Renal cortical epithelial cell (primary cell): ENCODE measurements at places on chromosomes 13 and 19.

- DNase-seq, result no peak
Observed at GRCh38 chr19:49689133-49690078, at the start of gene ADM5. Gene ADM5, plus strand, starts transcription at chr19:49689594. Its CDS starts 244 bp downstream, at chr19:49689838.

DNA sequence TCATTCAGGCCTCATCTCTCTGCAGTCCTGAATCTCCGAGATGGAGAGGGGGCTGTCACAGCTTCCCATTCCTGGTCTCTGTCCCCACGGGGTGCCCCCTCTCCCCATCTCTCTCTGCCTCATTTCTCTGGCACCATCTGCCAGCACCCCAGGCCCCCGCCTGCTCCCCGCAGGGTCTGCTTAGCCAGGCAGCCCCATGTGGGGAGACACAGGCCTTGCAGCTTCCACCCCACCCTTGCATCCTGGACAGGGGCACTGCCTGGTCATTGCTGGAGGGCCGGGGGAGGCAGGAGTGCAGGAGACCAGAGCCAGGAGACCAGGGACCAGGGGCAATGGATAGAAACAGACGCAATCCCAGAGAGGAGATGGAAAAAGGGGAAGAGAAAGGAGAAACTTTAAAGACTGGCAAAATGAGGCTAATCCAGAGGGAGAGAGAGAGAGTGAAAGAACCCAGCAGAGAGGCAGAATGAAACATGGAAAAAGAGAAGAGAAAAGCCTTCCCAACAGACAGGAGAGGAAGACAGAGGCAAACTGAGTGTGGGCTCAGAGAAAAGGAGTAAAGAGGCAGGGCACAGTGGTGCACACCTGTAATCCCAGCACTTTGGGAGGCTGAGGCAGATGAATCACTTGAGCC is 8.8 kb upstream of the GIPR start:
- DNase-seq, result no peak

- no peak for DNase-seq
Observed at GRCh38 chr19:14333101-14333871, 48.0 kb upstream of the ADGRE5 start.

GRCh38 chr13:109126178-109126577 is 496.8 kb downstream of the MYO16 start:
- DNase-seq, result no peak

GRCh38 chr13:105278943-105279381 is 1256.5 kb downstream of the EFNB2 start:
- peak; percentile 60 for DNase-seq

GRCh38 chr19:10114651-10115391 is 3.3 kb downstream of the P2RY11 start:
- no peak for DNase-seq

- no peak for DNase-seq
Observed at GRCh38 chr19:51433043-51433442, 15.6 kb upstream of the SIGLEC10 start.

GRCh38 chr13:97243915-97244781 is 22.0 kb downstream of the MBNL2 start:
- no peak for DNase-seq

GRCh38 chr13:110328573-110328972 is 21.5 kb downstream of the COL4A2 start:
- DNase-seq, result no peak

- DNase-seq, result peak; percentile 15
Observed at GRCh38 chr19:51552996-51553725, 17.9 kb upstream of the ZNF175 start.

GRCh38 chr19:28977826-28978225 is 235.1 kb downstream of the UQCRFS1 start:
- DNase-seq, result no peak

DNA sequence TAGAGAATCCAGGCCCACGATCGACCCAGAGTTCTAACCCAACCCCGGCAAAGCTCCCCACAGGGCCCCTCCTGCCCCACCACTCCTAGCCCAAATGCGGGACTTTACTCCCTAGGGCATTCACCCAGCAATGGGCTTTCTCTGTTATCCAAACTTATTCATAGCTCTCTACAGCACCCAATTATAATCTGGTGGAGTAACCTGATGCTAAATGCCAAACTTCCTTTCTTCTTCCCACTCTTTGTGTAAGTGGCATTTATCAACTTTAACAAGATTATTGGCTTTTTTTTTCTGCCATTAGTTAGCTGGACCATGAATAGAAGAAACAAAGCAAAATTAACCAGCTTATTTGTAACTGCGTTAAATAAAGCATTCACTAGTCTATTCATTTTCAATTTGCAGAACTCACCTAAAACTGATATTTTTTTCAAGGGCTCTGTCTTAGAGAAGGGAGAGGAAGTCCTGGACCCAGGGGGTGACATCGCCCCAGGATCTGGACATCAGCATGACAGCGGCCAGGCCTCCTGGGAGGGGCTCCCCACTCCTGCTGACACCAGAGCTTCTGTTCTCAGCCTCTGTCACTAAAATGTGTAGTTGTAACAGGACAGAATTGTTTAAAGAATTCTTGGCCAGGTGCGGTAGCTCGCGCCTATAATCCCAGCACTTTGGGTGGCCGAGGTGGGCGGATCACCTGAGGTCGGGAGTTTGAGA is 1.5 kb downstream of the FAM124A start:
- no peak for DNase-seq

- peak; percentile 65 for DNase-seq
Observed at GRCh38 chr13:110882972-110883371, 31.9 kb downstream of the ANKRD10 start.

DNA sequence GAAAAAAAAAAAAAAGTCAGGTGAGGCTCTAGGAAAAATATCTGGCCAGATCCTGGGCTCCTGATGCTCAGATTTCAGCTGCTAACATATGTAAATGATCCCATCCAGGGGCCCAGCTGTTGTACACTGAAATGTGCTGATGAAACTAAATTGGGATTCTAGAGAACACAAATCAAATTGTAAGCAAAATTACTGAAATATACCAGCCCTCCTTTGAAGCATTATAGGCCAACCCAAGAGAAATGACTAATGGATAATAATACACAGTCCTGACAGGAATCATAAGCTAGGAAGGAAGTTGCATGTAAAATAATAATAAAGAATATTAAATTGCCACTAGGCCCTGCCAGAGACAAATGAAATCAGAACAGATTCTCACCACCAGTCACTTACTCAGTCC is 17.8 kb downstream of the KCTD12 start:
- DNase-seq, result no peak

DNA sequence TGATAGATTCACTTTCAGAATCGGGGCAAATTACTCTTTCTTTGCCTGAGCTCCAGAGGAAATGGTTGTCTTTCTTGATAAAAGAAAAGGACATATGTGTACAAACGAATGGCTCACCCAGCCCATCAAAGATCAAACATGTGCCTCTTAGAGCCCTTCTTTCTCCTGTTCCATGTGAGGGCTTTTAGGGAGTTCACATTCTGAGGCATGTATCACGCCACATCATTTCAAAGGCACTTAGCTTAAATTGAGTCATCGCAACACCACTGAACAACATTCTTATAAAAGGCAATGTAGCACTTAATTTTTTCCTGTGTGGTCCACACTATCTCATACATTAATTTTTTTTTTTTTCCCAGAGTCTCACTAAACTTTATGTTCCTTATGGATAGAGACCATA is 521.0 kb downstream of the SUCLA2 start:
- DNase-seq, result peak; percentile 51

DNA sequence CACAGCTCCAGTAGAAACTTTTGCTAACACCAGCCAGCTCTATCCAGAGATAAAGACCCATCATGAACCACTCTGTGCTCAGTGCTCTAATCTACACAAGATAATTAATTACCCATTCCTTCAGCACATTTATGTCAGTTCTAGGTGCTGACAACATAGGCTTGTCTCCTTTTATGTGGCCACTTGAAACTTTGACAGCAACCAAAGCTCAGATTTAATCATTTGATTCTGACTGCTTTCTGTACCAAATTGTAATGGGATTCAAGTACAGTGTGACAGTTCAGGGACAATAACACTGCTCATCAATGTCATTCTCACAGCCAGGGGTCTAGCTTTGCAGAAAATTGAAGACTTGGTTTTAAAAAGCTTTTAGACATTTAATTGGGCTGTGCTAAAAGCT is 266.6 kb downstream of the KCTD12 start:
- DNase-seq, result no peak

GRCh38 chr19:32165141-32165540 is 180.3 kb upstream of the ZNF507 start:
- no peak for DNase-seq

DNA sequence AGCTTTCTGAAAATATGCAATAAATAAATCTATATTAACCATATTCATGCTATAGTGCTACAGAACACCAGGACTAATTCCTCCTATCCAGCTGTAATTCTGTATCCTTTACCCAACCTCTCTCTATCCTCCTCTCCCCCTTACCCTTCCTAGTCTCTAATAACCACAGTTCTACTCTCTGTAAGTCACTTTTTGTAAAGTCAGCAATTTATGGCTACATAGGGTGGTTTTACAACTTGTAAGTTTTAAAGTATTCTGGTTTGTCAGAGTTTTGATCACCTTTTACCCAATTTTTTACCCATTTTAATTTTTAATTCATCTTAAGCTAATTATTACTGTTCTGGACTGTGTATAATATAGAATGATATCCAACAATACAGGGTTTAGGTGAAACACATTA is 34.0 kb downstream of the MTRF1 start:
- DNase-seq, result no peak

DNA sequence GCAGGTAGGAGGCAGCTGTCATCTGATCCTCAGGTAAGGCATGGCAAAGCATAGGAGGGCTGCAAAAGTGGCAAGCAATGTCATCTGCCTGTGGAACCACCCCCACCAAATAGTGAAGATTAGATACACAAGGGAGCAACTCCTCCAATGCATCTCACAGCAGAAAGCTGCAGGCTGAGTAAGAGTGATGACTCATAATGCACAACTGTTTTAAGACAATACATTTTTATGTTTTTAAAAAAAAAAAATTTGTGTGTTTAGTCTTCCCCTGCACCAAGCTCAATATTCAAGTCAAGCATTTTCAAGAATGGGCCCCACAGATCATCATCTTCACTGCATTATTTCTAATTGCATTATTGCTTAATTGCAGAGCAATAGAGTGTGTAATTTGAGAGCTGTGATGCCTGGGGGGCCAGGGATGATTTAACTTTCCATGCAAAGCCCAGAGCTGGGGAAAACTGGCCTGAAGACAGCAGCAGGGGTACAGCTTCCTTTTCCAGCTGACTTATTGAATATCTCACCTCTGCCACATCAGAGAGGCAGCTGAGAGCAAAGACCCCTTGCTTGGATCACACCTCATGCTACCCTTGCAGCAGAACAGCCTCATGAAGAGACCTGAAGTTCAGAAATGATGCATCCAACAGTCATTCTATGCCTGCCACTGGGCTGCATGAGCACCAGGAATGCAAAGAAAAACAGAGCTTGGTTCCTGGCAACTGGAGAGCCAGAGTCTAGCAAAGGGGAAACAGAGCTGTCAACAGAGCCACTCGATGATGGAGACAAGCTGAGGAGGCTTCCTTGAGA is 22.7 kb upstream of the POP4 start:
- DNase-seq, result no peak

DNA sequence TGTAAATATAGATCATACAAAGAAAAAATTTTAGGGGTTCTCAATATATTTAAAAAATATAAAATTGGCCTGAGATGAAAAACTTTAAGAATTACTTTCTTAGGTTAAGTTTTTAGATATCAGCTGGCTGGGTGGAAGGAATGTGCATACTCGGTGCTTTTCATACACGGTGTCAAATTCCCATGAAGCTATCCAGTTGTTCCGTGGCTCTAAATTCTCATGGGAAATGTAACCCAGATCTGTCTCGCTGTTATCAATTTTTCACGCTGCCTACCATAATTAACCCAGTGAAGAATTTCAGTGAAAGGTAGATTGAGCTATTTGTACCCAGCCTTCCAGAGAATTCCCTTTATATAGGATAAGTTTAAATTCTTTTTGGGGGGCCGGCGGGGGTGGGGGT is 11.6 kb upstream of the ZNF835 start:
- DNase-seq, result no peak

GRCh38 chr13:53778937-53779336 is 750.3 kb downstream of the OLFM4 start:
- DNase-seq, result no peak

GRCh38 chr13:39587939-39588338 is 15.1 kb downstream of the LHFPL6 start:
- DNase-seq, result no peak

DNA sequence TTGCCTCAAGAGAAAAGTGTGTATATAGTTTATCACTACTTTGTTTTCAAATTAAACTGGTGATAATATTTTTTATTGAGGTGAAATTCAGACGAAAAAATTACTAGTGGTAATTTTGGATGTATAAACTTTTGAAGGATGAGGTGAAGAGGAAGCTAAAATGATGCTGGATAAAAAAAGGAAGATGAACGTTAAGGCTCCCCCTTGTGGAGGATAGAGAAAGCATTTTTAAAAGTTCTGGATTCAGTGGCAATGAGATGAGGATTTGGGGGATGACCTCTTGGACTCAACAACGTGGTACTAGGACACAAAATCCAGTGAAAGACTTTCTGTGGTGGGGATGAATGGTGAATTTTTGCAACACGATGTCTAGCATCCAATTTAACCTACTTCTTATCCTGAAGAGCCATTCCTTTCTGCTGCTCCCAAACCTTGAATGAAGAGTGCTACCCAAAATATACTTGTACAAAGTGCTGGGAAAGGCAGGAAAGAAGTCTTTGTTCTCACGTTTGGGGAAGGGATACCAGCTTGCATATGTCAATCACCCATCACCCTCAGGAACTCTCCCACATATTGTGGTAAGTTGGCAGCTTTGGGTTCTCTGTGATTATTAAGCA is 7.3 kb upstream of the SIGLEC5 start:
- DNase-seq, result no peak
